Stomach (tissue), 19 donors: ENCODE measurements at places on chromosomes 1 and 21. TPM values are rescaled to one million over a fixed set of nuclear protein-coding genes. Genes with fewer than 3 reads are reported as not detected.

DNA sequence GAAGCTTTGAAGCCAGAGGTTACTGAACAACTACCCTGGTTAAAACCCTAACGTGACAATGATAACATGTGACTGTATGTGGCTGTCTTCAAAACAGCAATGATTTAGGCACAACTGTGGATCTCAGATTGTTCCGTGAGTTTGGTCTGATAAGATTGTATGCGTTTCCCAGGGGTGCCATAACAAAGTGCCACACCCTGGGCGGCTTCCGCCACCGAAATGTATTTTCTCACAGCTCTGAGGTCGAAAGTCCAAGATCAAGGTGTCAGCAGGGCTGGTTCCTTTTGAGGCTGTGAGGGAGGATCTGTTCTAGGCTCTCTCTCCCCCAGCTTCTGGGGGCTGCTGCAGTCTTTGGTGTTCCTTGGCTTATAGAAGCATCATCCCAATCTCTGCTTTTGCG lies 29.5 kb upstream of the ERG start:
- DNase-seq = peak; percentile 19

DNA sequence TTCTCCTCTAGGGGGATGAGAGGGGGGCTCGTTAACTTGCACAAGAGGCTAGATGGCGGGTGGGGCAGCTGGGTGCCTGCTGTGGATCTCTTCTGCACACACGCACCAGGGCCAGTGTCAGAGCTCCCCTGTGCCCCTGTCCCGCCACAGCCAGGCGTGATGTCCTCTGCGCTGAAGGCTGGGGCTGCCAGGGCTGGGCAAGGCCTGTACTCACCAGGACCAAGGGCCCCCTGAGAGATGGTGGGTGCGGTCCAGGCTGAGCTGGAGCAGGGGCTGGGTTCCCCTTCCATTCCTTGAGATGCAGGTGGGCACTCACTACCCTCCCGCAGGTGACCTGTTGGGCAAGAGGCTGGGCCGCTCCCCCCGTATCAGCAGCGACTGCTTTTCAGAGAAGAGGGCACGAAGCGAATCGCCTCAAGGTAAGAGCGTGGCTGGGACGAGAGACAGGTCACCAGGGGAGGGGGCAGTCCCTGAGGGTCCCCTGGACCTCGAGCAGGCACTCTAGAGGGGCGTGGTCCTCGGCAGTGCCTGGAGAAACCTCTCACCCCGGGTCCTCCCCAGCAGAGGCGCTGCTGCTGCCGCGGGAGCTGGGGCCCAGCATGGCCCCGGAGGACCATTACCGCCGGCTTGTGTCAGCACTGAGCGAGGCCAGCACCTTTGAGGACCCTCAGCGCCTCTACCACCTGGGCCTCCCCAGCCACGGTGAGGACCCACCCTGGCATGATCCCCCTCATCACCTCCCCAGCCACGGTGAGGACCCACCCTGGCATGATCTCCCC lies 15.2 kb downstream of the SAMD11 start:
- peak; percentile 37 for DNase-seq

Gene LAX1
- 0.45 TPM for total RNA-seq

- no peak for DNase-seq
Measured at GRCh38 chr1:40029608-40030007, 10.9 kb upstream of the CAP1 start.

DNA sequence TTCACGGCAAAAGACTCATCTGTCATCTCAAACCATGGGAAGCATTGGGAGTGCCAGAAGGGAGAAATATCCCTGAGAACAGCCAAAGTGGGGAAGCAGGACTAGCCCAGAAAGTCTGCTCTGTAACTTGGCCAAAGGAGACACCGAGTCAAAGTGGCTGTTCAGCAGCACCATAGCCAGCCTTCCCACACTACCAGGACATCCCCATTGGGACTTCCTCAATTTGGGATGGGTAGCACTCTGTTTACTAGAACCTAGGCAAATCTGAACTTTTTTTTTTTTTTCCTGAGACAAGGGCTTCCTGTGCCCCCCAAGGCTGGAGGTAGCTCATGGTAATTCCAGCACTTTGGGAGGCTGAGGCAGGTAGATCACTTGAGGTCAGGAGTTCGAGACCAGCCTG lies 93.0 kb downstream of the ENAH start:
- no peak for DNase-seq

Gene LAD1
- 23.7 TPM for total RNA-seq

Gene STK40
- 14.0 TPM for total RNA-seq

GRCh38 chr1:51230501-51231078 lies 5.5 kb upstream of the RNF11 start:
- DNase-seq = no peak

- no peak for DNase-seq
Measured at GRCh38 chr1:42932442-42932941, 26.2 kb downstream of the SLC2A1 start.

Gene TNFRSF4
- total RNA-seq = 0.55 TPM

- peak; percentile 73 for DNase-seq
Measured at GRCh38 chr1:53524428-53525375, 65.5 kb downstream of the DMRTB1 start.

DNA sequence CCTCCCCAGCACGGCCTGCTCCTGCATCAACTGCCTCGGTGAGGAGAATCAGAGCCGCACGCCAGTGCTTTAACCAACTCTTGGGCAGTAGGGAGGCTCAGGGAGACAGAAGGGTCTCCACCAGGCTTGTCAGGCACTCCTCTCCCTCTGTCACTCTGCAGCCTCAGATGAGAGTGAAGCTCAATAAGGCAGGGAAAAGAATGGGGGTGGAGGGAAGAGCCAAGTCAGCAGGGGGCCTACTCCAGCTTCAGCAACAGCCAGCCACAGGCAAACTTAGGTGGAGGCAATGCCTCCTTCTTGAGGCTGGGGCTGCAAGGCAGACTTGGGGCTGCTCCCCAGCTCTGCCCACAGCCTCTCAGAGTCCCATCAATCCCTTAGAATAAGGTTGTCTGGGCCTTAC lies 51.8 kb upstream of the A3GALT2 start:
- no peak for DNase-seq

DNA sequence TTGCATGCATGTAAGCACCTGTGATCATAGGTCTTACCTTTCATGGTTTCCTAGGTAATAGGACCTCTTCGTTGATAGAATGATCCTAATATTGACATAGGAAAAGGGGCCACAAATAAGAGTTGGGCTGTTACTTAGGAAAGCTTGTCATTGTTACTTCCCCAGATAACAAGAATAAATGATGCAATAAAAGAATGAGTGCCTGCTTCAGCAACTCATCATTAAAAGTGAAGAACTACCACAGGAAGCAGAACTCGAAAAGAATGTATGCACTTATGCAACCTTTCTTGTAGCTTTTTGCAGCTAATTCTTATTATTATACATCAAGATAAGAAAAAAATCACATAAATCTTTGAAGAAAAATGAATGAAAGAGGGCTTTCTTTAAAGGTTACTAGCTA lies 548.6 kb downstream of the LTN1 start:
- no peak for DNase-seq

GRCh38 chr1:212139526-212140135 lies 104.1 kb downstream of the DTL start:
- DNase-seq = no peak

GRCh38 chr1:1090424-1091343 lies 16.6 kb upstream of the RNF223 start:
- peak; percentile 2 for DNase-seq

DNA sequence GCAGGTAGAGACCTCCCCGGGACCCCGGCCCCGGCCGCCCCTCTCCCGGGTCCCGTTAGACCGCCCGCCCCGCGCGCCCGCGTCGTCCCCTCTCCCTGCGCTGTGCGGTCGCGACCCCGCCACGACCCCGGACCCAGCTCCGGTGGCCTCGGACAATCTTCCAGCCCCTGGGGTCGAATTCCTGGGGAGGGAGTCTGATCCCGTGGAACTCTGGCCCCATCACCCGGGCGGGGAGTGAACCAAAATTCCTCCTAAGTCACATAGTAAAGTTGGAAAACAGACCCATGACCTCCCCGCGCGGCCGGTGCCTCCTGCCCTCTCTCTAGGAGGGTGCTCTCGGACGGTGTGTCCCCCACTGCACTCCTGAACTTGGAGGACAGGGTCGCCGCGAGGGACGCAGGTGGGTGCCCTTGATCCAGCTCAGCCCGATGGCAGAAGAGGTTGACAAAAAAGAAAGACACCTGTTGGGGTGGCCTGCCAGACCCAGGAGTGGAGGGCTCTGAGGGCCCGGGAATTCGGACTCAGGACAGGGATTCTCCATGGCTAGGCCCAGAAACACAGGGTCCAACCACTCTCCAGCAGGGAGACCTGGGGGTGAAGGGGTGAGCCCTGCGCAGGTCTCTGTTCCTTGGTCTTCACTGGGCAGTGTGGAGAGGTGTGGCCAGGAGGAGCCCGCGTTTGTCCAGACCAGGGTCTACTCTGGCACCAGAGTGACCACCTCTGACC lies 451 bp downstream of the ADAMTSL4 start:
- peak; percentile 66 for DNase-seq

GRCh38 chr1:247360991-247361731 lies 29.5 kb upstream of the ZNF496 start:
- no peak for DNase-seq

GRCh38 chr1:235831148-235831547 lies 35.6 kb downstream of the LYST start:
- no peak for DNase-seq

DNA sequence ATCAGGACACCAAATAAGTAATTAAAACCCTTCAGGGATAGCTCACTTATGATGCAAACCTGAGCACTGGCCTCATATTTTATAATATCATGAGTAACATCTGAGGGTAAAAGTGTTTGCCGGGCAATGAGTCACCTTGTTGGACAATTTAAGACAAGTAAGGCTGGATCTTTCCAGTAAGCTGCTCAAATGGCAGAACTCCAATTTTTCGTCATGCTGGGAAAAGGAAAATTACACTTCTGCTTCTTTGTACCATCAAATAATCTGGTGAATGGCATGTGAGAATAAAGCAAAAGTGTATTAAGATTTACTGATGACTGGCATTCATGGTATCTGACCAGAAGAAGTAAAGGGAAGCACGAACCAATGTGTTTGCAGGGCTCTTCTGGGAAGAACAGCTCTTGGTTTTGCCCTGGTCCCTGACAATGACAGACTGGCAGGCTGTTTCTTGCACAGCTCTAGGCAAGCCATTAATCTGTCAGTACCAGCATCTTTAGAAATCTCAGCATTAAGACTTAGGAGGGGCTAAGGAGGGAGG lies 392.2 kb downstream of the VAV3 start:
- DNase-seq = no peak

DNA sequence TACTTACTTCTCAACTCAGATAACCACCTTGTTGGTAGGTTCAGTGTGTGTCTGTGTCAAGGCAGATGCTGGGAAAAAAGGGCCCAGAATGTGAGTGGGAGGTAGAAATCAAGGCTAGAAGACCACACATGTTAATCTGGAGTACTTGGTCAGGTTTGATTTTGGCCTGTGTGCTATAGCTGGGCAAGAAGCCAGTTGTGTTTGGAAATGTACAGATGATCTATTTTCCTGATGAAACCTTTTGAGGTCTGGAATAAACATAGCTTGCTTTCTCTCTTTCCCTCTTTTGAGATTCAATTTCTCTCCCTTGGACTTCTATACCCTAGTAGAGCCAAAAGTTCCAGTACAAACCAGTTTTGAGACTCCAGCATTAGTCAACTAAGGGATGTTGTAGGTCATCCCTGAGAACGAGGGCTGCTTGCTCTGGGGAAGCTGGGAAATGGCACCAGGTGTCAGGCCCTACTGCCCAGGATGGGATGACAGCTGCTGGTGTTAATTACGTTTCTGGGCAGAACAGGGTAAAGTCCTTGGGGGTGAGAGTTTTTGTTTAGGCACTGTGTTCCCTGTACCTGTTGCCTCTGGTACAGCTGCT lies 15.8 kb downstream of the MAPKAPK2 start:
- DNase-seq = no peak

- DNase-seq = peak; percentile 97
Measured at GRCh38 chr1:161117759-161118581, at the start of the genes NIT1 and PFDN2. Gene NIT1, plus strand, starts transcription at chr1:161118105. Its CDS starts 72 bp downstream, at chr1:161118177. Gene PFDN2, minus strand, starts transcription at chr1:161118037. Its CDS starts 11 bp downstream, at chr1:161118026.

GRCh38 chr1:223730479-223731132 lies 18.3 kb downstream of the CAPN2 start:
- DNase-seq = peak; percentile 55

GRCh38 chr1:236010443-236010842 lies 54.4 kb downstream of the NID1 start:
- DNase-seq = no peak

- DNase-seq = no peak
Measured at GRCh38 chr1:230050973-230051735, 15.9 kb upstream of the GALNT2 start.

GRCh38 chr1:1349256-1350012 lies at the start of gene DVL1:
Gene DVL1, minus strand, starts transcription at chr1:1349418. Its CDS starts 353 bp downstream, at chr1:1349065.
- peak; percentile 89 for DNase-seq

DNA sequence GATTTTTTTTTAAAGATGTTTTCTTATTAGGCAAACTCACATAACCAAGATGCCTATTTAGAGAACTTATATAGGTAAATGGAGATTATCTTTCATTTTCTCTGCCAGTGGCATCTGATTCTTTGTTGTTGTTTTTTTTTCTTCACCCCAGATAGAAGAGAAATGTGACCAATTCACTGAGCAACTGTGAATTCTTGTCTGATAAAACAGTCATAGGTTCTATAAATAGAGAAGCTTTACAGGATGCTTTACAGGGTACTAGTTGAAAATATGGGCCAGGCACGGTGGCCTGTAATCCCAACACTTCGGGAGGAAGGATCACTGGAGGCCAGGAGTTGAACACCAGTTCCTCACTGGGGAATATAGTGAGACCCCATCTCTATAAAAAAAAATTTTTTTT lies 50.7 kb upstream of the LAMC2 start:
- no peak for DNase-seq

Gene WNT3A
- total RNA-seq = not detected

DNA sequence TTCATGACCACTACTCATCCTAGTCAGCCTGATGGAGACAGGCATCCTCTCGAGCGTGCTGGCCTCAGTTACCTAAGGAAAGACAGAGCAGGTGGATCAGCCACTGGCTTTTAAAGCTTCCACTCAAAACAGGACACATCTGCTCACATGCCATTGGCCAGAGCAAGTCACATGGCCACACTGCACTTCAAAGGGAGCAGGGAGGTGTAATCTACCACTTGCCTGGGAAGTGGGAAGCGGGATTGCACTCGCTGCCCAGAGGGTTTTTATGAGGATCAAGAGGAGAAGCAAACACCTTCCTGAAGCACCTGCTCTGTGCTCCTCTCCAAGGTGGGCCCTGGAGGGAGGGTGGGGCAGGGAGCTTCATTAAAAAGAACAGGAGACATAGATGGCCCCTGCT lies 108.0 kb downstream of the TAS1R2 start:
- no peak for DNase-seq

DNA sequence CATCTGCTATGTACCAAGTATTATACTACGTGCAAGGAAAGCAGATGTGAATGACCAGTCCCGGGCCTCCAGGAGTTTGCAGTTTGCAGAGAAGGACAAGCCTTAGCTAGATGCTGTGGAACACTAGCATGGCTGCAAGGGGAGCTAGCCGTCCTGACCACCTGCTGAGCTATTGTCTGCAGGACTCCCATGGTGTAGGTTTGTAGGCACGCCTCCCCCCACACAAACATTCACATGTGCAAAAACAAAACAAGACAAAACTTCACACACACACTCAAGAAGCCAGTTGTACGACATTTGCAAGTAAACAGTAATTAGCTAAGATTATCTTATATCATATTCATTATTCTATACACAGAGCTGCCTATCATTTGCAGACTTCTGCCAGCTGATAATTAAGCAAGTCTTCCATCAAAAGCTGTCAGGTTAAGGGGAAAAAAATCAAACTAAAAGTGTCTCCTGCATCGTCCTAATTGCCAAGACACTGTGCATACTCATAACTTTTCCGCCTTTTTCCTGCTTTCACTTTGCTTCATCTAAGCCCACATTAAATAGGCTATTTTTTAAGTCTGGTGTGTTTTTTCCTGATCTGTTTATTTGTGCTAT lies 10.7 kb upstream of the HNRNPU start:
- DNase-seq = no peak

- no peak for DNase-seq
Measured at GRCh38 chr1:23585321-23586022, 26.2 kb upstream of the ID3 start.
